Hindlimb muscle (tissue), 1 donor: ENCODE measurements at places on chromosomes 7 and 10.

GRCh38 chr10:85915245-85915846, 451.2 kb downstream of the GRID1 start:
- DNase-seq: no peak

DNA sequence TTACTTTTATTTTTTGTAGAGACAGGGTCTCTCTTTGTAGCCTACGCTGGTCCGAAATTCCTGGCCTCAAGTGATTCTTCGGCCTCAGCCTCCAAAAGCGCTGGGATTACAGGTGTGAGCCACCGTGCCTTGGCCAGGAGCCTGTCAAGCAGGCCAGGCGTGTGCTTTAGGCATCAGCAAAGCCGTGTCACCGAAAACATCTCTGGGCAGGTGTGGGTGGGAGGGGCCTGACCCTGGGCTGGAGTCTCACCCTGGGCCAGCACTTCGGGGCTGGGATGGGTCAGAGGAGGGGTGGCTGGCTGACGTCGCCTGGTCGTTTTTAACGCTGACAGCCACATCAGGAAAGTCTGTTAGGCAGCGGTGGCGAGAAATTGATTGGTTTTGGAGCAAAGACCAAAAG, 80.9 kb downstream of the UNCX start:
- no peak for DNase-seq

GRCh38 chr7:142884286-142884640, 1.3 kb downstream of the TRPV6 start:
- no peak for DNase-seq

DNA sequence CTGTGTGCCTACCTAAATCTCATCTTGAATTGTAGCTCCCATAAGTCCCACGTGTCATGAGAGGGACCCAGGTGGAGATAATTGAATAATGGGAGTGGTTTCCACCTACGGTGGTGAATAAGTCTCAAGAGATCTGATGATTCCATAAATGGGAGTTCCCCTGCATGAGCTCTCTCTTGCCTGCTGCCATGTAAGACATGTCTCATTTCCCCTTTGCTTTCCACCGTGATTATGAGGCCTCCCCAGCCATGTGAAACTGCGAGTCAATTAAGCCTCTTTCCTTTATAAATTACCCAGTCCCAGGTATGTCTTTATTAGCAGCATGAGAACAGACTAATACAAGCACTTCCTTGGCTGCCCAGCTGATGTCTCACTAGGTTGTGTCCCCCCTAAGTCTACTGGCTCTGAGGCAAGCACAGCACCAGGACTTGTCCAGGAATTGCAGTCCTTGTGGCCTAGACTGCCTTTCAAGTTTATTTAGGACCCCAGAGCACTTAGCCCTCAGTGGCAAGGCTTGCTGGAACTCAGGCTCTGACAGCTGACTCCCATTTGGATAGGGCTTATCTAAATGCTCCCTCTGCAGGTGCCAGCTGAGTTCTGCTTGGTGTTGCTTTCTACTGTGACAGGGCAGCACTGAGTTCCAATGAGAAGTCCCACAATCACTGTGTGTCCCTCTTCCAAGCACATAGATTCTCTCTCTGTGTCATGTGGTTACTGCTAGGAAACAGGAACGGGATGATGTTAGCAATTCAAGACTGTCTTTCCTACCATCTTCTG, 59.0 kb upstream of the TAS2R16 start:
- no peak for DNase-seq

- DNase-seq: no peak
These were observed 9.0 kb upstream of the RASSF4 start for GRCh38 chr10:44950326-44951225.

- no peak for DNase-seq
These were observed 13.5 kb downstream of the PLEKHA8 start for GRCh38 chr7:30041526-30042269.

DNA sequence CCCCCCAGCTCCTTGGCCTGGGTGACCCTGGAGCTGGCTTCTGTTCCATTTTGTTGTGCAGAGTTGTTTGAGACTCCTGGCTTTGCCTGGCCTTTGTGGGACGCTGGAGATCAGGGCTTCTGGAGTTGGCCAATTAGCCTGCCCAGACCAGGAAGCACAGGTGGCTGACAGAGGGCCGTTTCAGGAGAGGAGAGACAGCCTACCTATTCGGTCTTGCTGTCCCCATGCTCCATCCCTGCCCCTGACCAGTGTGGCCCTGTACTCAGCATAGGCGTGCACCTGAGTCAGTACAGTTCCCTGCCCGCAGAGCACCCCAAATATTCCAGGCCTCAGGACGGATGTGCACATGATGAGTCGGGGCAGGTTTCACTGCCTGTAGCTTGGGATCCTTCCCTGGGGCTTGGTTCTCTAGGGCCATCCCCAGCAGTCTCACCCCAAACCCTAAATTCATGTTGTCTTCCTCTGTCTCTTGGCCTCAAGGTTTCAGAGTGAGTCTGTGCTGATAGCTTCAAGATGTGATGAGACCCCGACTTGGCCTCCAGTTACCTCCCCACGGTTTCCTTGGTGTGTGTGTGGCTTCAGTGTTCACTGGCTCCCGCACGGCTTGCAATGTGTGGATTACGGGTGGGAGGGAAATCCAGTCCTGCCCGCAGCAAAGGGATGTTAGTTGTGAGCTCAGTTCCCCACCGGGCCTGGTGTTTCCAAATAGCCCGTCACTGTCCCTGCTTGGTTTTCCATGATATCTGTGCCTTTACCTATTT, 44.7 kb downstream of the HTRA1 start:
- no peak for DNase-seq

GRCh38 chr10:100873827-100874326, 38.9 kb upstream of the SLF2 start:
- DNase-seq: no peak
